HEK293T (cell line): ENCODE measurements at places on chromosomes 3 and 15.

- DNase-seq, result no peak
These were observed 5.1 kb downstream of the ABI3BP start for GRCh38 chr3:100988080-100988479.

DNA sequence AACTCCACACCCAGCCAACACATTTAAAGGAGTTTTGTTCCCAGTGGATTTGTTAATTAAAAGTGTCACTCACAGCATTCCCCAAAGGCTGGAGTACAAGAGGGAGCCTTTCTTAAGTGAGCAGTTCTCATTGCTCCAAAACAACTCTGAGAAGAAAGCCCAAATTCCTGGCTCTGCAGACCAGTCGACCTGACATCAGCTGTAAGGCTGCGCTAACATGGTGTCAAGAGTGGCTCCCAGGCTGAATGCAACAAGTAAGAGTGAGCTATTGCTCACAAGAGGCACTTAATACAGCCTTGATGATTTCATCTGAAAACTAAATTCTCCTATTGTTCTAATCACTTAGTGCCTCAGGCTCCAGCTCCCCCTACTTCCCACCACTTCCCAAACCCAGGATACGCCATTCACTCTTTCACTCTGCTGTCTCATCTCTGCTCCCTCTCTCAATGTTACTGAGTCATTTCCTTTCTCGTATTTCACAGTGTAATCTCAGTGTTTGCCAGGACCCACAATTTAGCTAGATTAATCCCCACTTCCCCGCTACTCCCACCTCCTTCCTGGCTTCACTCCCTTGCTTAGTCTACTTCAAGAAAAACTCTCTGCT lies 81.8 kb downstream of the WWTR1 start:
- peak; percentile 11 for DNase-seq

DNA sequence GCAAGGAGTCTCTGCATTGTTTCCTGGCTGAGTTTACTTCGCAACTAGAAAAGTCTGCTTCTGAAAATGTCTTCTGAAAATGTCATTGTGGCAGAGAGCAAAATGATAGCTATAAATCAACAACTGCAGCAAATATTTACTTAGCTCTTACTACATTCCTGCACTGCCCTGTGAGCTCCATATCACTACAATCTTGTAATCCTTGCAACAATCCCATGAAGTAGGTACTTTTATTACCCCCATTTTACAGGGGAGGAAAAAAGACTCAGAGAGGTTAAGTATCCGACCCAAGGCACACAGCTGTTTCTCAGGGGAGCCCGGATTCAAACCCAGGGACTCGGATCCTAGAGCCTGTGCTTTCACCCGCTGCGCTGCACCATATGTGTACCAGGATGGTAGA lies 34.2 kb upstream of the SPTBN5 start:
- DNase-seq, result no peak

DNA sequence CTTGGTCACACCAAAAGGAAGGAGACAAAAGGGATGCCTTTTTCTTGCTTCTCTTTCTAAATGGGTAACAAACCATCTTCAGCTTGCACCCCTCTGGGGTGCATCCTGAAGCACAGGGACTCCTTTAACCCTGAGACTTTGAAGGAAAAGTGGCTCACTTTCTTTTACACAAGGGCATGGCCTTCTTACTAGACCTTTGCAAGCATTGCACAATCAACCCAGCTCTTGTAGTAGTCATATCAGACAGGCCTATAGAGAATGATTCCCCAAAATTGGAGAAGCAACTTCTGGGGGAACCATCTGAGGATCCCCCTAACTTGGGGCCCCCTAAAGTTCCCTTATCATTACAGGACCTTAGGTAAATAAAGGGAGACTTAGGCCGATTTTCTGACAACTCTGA lies 56.1 kb upstream of the GK5 start:
- DNase-seq, result no peak

DNA sequence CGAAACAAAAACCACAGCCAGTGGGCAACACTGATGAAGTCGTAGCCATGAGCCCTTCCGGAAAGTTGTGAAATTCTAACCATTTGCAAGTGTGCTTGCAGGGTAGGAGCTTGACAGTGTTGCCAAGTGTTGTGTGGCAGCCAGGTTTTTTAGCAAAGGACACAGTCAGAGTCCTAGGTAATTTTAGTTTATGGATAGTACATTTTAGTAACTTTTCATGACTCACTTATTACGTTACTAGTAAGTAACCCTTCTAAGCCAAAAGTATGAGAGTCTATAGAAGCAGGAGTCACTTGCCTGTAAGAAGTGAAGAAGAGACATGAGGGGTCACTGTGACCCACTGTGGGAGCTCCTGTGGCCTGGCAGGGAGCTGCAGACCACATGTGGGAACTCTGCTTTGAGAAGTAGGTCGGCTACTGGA lies 54.8 kb upstream of the ADPGK start:
- no peak for DNase-seq

DNA sequence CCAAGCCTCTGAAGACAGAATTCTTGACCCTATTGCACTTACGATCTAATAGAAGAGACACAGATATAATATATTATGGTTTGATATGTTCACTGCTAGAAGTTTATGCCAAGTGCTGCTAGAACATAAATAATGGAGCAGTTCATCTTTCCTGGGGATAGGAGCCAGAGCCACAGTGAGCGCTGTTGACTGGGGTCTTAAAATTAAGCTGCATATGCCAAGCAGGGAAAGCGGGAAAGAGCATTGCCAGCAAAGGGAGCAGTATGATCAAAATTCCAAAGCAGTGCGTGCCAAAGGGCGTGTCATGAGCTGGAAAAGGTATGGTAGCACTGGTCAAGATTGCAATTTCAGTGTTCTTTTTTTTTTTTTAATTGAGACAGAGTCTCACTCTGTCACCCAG lies 49.1 kb upstream of the ABHD2 start:
- DNase-seq, result no peak

DNA sequence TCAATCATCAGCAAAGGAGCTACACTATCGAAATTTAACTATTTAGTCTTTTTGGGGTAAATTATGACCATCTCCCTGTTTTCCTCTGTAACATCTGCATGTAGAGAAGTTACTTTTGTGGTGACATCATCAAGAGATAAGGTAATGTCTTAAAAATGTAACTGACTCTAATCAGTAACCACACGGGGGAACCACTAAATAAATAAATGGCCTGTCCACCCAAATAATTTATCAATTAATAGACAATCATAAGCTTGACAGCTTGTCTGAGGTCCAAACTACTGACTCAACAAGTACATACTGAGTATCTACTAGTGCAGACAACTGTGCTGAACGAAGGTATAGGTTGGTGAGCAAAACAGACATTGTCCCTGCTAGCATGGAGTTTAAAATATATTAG lies 219.3 kb downstream of the SLC9A9 start:
- no peak for DNase-seq

DNA sequence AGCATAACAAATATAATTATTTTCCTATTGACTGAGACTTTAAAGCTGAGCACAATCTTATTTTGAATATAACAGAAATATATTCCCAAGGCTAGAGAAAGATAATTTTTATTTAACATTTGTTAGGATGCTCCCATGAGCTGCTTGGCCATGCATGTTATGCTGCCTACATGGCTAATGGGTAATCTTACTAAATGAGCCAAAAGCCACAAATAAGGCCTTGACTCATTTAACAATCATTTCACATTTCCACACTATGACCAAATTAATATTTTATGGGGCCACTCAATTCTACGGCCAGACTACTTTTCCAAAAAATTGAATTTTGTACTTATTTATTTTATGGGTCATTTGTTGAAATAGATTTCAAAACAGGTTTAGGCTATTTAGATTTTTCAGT lies 141.7 kb downstream of the MEIS2 start:
- no peak for DNase-seq

DNA sequence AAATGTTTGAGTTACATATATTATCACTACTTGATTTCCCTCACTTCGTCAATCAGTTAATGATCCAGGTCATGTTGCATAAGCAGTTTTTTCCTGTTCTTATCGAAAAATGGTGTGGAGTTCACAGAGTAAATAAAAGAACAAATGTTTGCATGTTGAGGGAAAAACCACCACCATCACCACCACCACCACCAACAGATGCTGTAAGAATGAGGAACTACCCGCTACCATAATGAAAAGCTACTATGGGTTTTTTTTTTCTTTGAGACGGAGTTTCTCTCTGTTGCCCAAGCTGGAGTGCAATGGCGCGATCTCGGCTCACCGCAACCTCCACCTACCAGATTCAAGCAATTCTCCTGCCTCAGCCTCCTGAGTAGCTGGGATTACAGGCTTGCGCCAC lies 27.6 kb downstream of the RUBCN start:
- no peak for DNase-seq

- no peak for DNase-seq
These were observed 220.2 kb downstream of the VPS13C start for GRCh38 chr15:61840090-61840489.

DNA sequence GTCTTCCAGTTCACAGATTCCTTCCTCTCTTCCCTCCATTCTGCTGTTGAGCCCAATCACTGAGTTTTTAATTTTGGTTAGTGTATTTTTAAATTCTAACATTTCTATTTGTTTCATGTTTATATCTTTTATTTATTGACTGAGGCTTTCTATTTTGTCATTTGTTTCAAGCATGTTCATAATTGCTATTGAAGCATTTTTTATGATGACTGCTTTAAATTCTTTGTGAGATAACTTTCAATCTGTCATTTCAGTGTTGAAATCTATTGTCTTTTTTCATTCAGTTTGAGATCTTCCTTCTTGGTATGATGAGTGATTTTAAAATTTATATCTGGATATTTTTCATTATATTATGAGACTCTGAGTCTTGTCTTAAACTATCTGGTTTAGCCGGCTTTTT lies 192.3 kb downstream of the RPLP1 start:
- DNase-seq, result no peak

GRCh38 chr3:149726716-149727407 lies 25.4 kb downstream of the COMMD2 start:
- DNase-seq, result no peak

- DNase-seq, result peak; percentile 45
These were observed 33.7 kb downstream of the RORA start for GRCh38 chr15:61195116-61196002.

GRCh38 chr3:18044191-18044590 lies 301.8 kb upstream of the TBC1D5 start:
- no peak for DNase-seq

- no peak for DNase-seq
These were observed 1.8 kb downstream of the HCN4 start for GRCh38 chr15:73366766-73367623.

- no peak for DNase-seq
These were observed 2.6 kb downstream of the CD276 start for GRCh38 chr15:73686781-73687256.

DNA sequence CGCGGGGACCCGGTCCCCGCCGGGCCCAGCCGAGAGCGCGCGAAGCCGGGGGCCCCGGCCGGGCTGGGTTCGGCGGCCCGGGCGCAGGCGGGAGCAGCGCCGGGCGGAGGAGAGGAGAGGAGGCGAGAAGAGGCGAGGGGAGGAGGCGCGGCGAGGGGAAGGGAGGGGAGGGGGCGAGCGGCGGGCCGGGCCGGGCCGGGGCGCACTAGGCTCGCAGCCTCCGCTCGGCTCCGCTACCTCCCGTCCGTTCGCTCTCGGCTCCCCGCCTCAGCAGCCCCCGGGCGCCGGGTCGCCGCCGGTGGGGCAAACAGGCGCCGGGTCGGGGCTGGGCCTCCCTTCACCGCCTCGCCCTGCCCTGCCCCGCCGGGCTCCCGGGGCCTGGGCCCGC lies 351 bp downstream of the INSYN1 start:
- peak; percentile 65 for DNase-seq

DNA sequence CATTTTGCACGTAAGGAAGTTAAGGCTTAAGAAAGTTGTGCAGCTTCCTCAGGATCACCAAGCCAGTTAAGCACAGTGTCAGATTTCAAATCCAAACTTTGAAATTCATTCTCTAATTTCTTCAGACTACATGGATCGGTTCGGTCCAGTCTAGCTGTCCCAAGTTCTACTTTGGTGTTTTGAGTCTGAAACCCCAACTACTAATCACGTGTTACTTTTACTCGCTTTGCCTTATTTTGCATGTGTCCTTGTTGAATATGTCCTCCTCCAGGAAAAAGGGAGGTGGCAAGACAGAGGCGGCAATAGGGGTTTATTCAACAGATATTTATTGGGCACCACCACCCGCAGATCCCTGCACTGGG lies 522 bp upstream of the GXYLT2 start:
- DNase-seq, result no peak

DNA sequence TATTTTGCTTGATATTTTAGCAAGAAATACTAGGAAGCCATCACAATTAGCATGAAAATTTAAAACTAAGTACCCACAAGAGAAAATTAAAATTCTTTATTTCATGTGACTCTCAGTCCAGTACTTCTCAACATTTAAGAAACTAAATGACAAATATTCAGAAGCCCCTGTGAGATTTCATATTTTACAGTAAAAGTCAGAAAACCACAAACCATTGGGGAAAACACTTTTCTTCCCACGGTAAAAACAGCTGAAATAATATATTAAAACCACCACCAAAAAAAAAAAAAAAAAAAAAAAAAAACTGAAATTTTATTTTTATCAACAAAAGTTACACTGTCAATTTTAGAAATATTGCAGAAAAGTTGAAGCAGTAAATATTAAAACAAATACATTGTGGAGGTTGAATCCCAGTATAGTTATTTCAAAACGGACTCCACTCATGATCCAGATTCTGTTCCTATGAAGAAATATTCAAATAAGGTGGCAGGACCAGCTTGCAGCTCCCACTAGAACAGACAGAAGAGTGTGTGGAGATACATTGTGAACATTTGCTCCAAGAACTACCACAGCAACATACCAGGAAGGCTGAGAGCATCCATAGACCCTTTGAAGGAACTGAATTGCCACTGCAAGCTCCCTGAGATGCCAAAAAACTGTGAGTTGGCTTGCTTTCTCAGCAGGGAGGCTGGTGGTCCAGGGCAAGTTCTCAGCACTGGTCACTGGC lies 308.2 kb downstream of the CTNNB1 start:
- DNase-seq, result no peak
